ENCODE measurements at places on chromosomes 16 and 17. TPM values are rescaled to one million over a fixed set of nuclear protein-coding genes. Genes with fewer than 3 reads are reported as not detected.

DNA sequence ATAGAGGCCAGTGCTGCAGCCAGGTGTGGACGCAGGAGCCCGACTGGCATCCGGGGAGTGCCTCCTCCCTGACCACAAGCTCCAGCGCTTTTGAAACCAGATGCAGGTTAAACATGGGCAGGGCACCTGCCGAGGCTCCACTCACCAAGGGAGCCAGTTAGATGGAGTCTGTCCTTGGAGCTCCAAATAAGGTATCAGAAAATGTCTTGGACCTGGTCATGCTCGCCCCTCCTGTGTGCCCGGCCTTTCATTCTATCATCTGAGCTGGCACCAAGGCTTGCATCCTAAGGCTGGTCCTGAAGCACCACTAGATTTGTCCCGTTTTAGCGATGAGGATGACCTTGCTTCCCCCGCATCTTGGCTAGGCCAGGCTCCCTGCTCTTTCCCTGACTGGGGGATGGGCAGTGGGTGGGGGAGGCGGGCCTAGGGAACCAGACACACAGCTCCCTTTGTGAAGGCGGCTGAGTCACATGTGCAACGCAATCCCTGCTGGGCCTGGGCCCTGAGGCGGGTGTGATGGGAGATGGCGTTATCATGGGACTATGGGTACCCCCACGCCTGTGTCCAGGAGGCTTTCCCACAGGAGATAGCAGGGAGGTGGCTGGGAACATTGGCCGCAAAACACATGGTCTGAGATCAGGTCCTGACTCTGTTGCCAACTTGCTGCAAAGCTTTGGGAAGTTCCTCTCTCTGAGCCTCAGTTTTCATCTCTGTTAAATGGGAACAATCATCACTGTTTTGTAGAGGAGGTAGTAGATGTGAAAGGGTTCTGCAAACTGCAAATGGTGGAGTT lies 5.0 kb upstream of the ADGRG1 start:
- 0 out of 2 replicates have a peak, but pooled peaks cover 3% of the 10 kb centered on the region for H3K27me3 ChIP-seq
- H3K4me1 ChIP-seq, result no peaks in the 10 kb centered on the region
- H3K36me3 ChIP-seq, result no peaks in the 10 kb centered on the region
- no peak overlapping the region for H3K27ac ChIP-seq
- no peak overlapping the region for H3K4me3 ChIP-seq

DNA sequence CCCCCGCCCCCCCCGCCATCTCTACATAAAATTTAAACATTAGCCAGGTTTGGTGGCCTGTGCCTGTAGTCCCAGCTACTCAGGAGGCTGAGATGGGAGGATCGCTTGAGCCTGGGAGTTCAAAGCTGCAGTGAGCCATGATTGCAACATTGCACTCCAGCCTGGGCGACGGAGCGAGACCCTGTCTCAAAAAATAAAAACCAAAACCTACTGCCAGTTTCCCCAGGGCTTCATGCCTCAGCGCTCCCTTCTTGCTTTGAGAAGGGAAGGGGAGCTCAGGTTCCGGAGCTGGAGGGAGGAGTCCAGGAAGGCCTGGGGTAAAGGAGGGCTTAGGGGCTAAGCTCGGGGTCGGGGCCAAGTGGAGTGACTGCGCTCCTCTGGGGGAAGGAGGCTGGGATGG lies 20.5 kb downstream of the PLCD3 start:
- H3K36me3 ChIP-seq, result peaks cover 11% of the 10 kb centered on the region
- no peaks in the 10 kb centered on the region for H3K27me3 ChIP-seq
- no peak overlapping the region for H3K4me3 ChIP-seq
- no peak for DNase-seq

GRCh38 chr17:79776376-79777119 lies 1.4 kb upstream of the CBX2 start:
- peaks cover 9% of the 10 kb centered on the region for H3K4me1 ChIP-seq
- H3K4me3 ChIP-seq, result no peak overlapping the region
- no peaks in the 10 kb centered on the region for H3K36me3 ChIP-seq
- peaks cover 11% of the 10 kb centered on the region for H3K27me3 ChIP-seq

GRCh38 chr17:76384222-76384986 lies at the start of gene SPHK1:
Gene SPHK1, plus strand, starts transcription at chr17:76384609. Its CDS starts 1,036 bp downstream, at chr17:76385645.
- H3K27me3 ChIP-seq, result peaks cover 2% of the 10 kb centered on the region
- no peak for DNase-seq
- H3K4me3 ChIP-seq, result peak within 1 kb of the TSS; percentile 75
- no peaks in the 10 kb centered on the region for H3K36me3 ChIP-seq

DNA sequence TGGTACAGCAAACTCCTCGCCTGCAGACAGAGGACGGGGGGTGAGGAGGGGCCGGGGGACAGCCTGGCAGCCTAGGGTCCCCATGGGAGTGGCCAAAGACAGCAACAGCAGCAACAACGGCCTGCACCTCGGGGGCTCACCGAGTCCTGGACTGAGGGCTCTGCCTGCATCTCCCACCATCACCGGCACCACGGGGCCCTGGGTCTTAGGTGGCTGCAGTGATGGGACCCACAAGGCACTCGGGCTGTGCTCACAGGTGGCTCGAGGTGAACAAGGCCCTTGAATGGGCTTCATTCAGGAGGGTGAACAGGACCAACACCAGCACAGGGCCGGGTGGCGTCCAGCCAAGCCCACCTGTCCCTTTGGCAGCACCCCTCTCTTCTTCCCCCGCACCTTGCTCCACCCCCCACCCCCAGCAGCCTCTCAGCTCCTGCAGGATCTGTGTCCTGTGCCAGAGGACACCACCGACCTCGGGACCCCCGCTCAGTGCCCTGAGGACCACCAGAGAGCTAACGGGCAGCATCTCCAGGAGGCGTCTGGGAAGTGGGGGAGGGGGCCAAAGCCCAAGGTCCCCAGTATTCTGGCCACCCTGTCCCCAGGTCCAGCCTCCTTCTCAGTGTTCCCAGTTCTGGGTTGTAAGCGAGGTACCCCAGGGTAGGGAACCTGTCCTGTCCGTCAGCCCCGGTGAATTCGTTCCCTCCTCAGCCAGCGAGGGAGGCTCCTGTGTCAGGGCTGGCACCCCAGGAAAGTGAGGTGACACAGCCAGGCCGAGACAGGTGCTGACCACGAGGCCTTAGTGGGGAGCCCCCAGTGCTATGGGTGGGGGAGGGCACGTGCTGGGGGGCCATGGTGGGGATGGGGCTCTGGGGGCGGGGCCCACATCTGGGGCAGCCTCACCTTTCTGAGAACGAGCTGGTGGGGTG lies 94.3 kb downstream of the TBC1D16 start:
- no peaks in the 10 kb centered on the region for H3K36me3 ChIP-seq
- 0 out of 2 replicates have a peak, but pooled peaks cover 1% of the 10 kb centered on the region for H3K27me3 ChIP-seq

GRCh38 chr17:35176897-35177296 lies 17.3 kb downstream of the SLC35G3 start:
- H3K27ac ChIP-seq, result no peak overlapping the region
- no peaks in the 10 kb centered on the region for H3K27me3 ChIP-seq
- H3K36me3 ChIP-seq, result no peaks in the 10 kb centered on the region
- no peaks in the 10 kb centered on the region for H3K4me1 ChIP-seq

GRCh38 chr17:63295288-63295687 lies 150.8 kb downstream of the CYB561 start:
- H3K4me1 ChIP-seq, result no peaks in the 10 kb centered on the region
- no peak overlapping the region for H3K27ac ChIP-seq
- H3K27me3 ChIP-seq, result no peaks in the 10 kb centered on the region
- no peaks in the 10 kb centered on the region for H3K36me3 ChIP-seq
- no peak for DNase-seq
- no peak overlapping the region for H3K4me3 ChIP-seq

Gene OTOP3
- total RNA-seq, result not detected

Gene C17orf78
- total RNA-seq, result not detected

Gene KLHL10
- total RNA-seq, result not detected

Gene SPATA22
- not detected for total RNA-seq
